Inflammatory macrophage treated with lipopolysaccharide for 1 hour (primary cell): ENCODE measurements at places on chromosomes 7 and 10.

DNA sequence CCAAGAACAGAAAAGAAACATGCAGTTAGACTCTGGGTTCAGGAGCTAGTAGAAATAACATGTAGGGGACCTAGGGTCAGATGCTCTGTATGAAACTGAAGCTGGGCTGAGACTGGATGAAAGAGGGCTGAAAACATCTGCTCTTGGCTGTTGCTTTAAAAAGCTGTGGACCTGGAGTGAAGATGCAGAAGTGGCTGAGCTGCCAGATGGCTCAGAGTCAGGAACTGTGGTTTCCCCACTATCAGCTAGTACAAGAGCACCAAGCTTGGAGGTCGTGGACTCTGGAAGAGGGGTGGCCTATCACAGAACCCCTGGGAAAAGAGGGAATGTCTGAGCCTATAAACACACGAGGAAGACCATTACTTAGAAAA lies 5.9 kb downstream of the ADK start:
- DNase-seq: no peak

DNA sequence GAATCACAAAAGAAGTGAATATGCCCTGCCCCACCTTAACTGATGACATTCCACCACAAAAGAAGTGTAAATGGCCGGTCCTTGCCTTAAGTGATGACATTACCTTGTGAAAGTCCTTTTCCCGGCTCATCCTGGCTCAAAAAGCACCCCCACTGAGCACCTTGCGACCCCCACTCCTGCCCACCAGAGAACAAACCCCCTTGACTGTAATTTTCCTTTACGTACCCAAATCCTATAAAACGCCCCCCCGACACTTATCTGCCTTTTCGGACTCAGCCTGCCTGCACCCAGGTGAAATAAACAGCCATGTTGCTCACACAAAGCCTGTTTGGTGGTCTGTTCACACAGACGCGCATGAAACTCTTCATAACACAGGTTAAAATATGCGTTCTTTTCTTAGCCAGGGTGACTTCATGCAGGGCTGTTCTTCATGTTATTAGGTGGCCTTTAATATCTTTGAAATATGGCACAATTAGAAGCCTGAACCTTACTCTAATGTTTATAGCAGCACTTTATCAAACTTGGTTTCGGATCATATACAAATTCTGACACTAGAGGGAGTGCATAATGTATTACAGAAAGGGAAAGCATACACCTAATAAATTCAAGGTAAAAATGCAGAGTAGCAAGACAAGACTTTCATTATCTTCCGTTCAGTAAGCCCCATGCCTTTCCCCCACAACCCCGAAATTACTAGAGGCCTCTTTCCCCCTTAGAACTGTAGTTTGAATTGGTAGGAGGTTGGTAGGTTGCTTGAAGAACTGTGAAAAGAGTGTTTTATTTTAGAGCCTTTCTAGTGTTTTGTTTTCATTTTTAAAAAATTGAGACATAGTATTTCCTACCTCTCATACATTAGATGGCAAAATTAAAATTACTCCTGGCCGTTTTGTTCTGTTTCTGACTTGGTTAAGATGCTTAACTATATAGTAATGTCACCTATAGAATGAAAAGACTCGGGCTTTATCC lies 117.9 kb downstream of the NPY start:
- no peak for DNase-seq

DNA sequence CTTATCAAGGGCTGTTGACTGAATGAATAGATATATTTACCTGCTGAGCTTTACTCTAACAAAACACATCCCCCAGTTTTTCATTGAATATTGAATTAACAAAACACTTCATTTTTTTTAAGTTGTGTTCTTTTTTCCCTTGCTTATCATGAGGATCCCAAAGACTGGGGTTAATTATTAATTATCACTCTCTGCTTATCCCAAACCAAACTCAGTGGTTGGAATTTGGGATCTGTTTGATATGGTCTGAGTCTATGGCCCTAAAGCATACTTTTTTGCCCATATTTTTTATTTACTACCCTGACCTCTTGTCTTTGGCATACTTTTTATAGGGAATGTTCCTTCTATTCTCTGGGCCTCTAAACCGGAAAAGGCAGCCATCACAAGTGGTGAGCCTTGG lies 697.1 kb upstream of the GALNT17 start:
- DNase-seq: no peak

GRCh38 chr7:123216825-123217224 lies 17.1 kb upstream of the SLC13A1 start:
- DNase-seq: no peak

- no peak for DNase-seq
These were observed 4.6 kb downstream of the NKX2-3 start for GRCh38 chr10:99537086-99537988.

DNA sequence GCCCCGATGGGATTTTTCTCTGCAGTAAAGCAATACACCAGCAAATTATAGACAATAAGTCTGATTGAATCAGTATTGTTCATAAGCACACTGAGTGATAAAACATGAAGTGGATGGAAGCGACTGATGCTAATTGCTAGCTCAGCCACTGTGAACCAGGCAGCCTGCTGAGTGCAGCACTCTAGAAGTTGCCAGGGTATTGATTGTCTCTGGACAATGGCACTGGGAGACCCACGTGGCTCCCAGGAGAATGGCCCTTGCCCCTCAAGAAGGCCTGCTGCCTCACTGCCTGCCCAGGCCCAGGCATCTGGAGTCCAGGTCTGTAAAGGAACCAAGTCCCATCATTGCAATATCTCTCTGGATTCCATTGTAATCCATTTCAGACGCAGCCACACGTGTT lies 80.4 kb upstream of the TCERG1L start:
- no peak for DNase-seq

DNA sequence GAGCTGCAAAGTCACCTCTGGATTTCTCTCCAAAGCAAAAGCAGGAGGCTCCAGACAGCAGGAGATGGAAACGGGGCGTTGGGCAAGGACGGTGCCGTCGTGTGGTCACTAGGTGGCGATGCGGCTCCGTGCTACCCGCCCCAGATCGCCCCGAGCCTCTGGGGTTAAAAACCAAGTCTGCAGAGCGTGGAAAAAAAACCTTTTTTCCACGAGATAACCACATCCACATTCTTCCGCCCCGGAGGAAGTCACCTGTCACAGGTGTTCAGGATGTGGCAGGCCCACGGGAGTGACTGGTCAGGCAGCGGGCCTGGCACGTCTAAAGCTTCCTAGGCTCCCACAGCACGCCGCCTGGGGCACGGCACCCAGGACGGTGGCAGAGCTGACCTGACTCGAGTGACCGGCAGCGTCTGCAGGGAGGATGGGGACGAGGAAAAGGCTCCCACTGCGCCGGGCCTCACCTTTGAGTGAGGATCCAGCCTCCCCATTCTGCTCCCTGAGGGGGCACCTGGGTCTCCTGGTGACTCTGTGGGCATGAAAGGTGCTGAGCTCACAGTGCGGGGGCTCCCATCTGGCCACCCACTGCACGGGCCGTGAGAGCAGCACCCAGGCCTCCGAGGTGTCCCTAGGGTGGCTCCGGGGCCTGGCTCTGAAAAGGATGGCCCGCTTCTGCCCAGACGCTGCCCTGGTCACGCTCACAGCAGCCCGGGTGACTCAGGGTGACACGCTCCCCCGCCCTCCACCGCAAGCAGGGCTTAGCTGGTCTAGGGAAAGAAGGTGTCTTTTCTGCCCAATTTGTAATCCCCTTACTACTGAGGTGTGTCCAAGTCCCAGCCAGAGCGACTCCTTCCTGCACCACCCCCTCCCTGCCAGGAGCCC lies 71.3 kb upstream of the TNRC18 start:
- peak; percentile 83 for DNase-seq

GRCh38 chr7:157007470-157008066 lies 2.9 kb downstream of the MNX1 start:
- DNase-seq: no peak

- no peak for DNase-seq
These were observed 59.6 kb downstream of the PKD1L1 start for GRCh38 chr7:47888371-47889265.

DNA sequence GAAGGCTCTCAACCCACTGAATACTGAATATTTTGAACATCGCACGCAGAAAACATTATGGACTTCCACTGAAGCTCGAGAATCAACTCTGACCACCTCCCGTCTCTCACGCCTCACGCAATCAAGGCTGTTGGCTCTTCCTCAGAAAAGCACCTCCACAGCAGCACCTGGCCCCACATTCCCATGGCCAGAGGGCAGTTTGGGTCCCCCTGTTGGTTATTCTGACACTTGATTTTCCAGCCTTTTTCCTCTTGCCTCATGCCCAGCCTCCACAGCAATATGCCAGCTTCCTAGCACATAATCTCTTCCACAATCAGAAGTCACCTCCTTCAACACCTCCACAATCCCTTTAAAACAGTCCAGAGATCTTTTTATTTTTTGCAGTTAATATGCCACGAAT lies 55.9 kb downstream of the SVOPL start:
- no peak for DNase-seq

DNA sequence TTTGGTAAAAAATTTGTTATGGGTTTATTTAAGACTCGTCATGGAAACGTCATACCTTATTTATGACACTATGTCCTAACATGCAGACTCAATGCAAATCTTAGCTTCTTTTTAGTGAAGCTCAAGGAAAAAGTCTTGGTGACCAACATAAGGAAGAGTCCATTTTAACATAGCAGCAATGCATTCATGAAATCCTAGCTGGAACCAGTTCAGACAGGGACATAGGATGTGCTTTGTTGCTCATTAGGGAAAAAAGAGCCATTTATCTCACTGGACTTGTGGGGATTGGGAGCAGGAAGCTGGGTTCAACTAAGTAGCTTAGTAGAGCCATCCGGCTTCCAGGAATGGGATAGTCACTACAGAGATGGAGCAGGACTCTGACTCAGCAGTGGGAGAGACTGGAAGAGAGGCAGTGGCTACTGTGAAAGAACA lies 100.7 kb upstream of the DKK1 start:
- DNase-seq: no peak

DNA sequence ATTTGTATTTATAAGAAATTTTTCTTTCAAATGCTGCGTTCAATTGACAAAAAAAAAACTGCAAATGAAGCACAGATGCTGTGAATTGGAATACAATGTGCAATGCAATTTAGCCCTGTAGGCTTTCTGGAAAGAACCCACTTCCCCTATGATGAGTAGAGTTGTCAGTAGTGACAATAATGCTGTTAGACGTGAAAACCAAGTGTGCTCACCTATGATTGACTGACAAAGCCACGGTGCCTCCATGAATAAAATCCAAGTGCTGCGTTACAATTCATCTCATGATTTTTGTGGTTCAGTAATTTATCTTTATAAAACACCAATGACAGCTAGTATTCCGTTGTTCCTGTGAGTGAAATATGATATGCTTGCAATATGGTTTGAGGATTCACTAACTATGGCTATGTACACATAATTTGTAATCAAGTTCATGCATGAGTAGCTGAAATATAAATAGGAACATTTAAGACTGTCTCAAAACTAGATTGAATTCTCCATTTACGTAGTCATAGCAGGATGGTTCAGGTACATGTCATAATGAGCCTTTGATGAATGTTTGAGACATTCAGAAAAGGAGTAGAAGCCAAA lies 1160.3 kb downstream of the CNTNAP2 start:
- no peak for DNase-seq

GRCh38 chr7:27697861-27698430 lies 35.3 kb upstream of the HIBADH start:
- DNase-seq: peak; percentile 76

DNA sequence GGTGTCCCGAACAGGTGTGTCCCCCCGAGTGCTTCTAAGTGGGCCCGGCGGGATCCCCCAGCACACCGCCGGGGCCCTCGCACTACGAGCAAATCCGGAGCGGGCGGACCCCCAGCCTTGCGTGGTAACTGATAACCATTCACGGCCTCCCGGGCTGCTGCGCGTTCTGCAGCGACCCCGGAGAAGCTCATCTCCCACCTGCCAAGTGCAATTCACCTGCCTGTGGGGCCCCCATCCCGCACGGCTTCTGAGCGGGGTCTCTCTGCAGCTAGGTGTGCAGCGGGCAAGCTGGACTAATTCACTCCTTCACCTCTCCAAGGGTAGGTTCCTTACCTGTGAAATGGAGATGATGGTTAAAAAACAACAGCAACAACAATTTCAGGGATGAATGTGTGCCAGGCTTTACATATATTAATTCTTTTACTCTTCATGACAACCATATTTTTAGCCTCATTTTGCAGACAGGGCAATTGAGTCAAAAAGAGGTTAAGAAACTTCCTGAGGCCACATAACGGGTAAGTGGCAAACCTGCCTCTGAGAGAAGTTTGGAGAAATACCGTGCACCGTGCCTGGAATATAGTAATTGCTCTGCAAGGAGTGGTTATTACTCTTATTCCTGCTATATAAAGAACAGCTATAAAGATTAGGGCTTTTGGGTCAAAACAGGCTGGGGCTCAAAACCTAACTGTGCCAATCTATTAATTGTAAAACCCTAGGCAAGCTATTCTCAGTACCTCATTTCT lies 652 bp upstream of the PODXL start:
- DNase-seq: no peak

DNA sequence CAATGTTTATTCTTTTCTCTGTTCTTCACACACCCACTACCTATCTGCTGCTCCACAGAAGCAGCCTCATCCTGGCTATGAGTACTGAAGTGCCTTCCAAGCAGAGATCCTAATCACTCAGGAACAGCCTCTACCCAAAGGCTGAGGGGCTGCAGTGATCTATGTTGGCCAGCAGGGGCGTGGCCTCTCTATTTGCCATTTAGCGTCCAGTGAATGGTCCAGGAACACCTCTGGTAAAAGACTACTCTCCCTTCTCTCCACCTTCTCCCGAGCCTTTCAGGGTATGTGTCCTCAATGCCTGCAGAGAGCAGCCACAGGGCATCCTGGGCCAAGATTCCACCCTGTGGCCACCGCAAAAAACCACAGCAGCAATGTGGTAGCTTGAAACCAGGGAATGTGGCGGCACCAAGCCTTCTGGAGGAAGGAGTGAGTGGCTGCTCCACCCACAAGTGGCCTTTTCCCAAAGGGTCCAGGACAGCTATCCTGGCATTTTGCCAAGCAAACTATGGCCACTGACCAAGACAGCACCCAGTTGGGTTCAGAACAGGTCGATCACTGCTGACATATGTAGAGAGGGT lies 70.9 kb downstream of the SYPL1 start:
- DNase-seq: peak; percentile 64

GRCh38 chr10:91034042-91034441 lies 113.2 kb upstream of the ANKRD1 start:
- DNase-seq: no peak

DNA sequence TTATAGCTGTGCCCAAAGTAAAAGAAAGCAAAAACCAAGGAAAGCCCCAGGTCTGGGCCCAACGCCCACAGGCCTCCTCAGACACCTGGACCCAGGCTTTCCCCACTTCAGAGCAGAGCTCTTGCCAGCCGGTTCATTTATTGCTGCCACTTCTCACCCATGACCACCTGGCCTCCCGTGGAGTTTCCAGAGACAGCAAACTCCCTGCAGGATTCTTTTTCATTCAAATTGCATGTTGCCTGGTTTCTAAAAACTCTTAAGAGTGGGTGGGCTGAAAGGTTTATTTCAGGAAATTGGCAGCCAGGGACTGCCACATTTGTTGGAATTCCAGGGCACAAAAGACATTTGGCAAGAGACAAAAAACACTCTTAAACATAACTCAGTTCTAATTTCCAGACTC lies 4.7 kb downstream of the VOPP1 start:
- no peak for DNase-seq

- DNase-seq: no peak
These were observed 90.4 kb upstream of the LRRTM3 start for GRCh38 chr10:66835400-66835799.

- no peak for DNase-seq
These were observed 192.1 kb upstream of the MGMT start for GRCh38 chr10:129274748-129275474.
